ENCODE measurements at places on chromosomes 4 and X.
A peak's percentile ranks its signal among the peaks of the same experiment; 100 is the strongest.

DNA sequence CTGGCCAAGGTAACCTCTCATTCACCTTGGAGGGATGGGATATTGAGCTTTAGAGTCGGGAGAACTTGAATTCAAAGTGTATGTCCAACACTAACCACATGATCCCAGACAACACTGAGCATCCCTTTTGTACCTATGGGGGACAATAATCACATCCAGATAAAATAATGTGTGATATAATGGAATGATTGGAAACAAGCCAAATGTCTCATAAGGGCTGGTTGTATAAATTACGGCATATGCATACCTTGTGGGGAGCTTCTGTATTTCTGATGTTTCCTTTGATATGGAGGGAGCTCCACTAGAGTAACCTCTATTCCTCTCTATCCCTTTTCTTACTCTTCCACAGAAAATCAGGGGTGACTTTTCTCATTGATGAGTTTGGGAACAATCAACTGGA, 40.7 kb upstream of the LDB2 start:
- DNase-seq, result no peak

DNA sequence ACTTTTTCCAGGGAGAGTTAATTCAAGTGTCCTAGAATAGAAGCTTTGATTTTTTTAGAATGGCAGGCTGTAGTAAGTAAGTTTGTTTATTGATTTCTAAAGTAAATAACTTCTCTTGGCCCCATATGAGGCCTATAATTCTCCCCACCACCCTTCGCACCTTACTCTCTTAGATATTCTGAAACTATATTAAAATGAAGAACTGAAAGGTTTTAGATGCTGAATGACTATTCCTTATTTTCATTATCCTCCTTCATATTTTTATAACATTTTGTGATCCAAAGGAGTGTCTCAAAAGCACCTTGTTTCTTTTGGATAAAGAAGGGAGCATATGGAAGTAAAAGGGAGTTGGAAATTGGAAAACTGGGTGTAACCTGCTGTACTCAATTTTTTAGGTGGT, 70.3 kb downstream of the IRS4 start:
- DNase-seq, result no peak

DNA sequence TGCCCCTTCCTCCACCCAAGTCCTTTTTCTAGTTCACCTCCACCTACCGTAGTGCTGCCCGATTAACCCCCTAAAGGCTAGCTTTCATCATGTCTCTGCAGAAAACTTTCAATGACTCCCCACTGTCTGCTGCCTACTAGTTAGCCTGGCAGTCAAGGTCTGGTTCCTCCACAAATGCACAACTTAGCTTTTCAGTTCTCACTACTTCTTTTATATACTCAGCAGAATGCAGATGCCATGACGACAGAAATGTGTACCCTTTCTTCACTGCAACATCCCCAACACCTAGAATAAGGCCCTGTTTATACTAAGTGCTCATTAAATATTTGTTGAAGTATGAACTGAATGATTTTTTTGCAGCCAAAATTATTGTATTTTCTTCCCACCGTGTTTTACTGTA, 30.9 kb upstream of the RASGEF1B start:
- no peak for DNase-seq

- DNase-seq, result no peak
Observed at GRCh38 chr4:97762115-97762512, 381.2 kb downstream of the STPG2 start.

DNA sequence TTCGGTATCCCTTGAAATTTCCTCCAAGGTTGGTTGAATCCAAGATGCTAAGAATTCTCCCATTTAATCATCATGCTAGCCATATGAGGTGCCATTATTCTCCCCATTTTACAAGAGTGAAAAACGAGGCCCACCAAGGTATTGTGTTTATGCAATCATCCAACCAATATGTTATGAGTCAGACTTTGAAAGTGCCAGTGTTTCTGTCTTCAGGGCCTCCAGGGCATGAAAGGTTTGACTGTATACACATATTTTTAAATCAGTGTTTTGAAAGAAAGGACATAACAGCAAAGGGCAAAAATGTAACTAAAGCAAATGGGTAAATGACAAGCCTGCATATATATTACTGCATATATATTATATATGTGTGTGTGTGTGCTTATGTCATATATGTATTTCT, 541.2 kb upstream of the SMIM31 start:
- peak; percentile 53 for DNase-seq

DNA sequence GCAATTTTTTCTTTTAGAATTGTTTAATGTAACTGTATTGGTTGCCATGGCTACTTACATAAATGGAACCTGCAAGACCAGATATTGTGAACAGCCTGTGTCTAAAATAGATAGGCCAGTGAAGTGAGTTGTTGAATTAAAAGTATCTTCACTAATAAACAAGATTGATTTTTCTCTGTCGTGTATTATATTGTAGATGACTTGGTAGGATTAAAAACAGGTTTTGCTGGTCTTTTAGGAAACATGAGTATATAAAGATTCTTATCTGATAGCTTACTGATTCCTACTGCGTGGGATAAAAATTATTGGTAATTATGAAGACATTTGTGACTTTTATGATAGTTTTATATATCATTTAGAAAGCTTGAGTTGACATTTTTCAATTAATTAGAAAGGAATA, 162.1 kb downstream of the KDM6A start:
- DNase-seq, result no peak

GRCh38 chr4:129453524-129454200, 357.7 kb downstream of the C4orf33 start:
- DNase-seq, result no peak

DNA sequence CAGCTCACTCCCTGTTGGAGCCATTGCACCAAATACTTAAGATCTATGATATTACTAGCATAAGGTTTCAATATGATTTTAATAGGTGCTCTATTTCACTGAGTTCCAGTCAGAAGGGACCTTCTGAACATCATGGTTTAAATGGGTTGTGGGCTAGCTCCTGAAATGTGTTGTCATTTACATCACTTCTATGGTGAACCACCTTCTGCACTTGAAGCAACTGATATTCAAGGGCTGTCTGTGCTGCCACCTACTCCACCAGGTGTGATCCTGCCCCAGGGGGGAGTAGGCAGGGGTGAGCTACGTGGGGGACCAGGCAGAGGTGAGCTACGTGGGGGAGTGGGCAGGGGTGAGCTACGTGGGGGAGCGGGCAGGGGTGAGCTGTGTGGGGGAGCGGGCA, 35.2 kb downstream of the RNF175 start:
- no peak for DNase-seq

DNA sequence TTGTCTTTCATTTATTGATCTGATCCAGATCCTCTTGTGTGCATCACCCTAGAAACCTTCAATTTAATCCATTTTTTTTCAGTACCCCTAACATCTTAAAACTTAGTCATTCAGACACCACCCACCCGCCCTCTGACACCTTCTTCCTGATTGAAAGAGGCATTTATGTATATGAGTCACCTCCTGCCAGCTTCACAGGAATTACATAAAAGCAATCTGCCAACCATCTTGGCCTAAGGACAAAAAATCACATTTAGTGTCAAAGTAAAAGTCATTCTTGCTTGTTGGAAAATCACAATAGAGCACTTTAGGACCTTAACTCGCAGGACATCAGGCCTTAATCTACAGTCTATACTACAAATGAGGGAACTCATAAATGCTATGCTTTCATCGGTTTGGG, 52.1 kb downstream of the NDST3 start:
- DNase-seq, result peak; percentile 56

DNA sequence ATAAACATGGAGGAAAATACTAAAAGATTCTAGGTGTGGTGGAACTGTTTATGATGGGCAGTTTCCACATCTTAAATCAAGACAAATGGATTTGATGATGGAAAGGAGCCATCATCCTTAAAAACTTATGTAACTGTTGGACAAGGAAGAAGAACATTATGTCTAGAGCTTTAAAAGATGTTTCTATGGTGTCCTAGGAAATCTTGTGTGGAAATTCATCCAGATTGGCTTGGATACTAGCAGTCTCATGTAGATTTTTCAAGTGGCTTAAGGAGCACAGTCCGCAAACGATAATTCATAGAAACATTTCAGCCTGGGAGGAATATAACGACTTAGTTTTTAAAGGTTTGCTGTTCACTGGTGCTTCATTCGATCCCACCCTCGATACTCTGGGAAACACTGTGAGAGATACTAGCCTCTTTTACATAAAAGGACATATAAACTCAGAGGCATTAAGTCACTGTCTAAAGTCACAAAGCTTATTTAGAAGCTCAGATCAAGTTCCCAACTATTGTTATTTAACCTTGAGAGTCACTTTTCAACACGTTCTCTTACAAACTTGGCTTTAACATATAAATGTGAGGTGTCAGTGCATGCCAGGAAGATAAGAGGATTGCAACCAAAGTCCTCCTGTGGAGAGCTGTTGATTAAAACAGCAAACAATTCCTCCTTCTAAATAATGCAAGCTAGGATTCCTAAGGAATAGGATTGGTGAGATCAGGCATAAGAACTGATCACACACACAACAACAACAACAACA, 135.7 kb upstream of the SCML1 start:
- DNase-seq, result no peak

DNA sequence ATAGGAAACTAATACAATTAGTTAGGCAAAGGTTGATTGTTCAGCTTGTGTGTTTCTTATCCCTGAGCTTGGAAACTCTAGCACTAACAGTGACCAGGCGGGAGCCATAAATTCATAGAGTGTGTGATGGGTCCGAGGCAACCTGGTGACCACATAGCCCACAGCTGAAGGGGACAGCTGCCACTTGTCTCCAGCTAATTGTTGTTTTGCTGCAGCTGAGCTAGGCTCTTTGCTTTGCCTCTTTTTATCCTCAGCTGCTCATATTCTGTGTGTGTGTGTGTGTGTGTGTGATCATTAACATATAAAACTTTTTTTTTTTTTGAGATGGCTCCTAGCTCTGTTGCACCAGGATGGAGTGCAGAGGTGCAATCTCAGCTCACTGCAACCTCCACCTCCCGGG, 53.2 kb downstream of the DOCK11 start:
- DNase-seq, result no peak

DNA sequence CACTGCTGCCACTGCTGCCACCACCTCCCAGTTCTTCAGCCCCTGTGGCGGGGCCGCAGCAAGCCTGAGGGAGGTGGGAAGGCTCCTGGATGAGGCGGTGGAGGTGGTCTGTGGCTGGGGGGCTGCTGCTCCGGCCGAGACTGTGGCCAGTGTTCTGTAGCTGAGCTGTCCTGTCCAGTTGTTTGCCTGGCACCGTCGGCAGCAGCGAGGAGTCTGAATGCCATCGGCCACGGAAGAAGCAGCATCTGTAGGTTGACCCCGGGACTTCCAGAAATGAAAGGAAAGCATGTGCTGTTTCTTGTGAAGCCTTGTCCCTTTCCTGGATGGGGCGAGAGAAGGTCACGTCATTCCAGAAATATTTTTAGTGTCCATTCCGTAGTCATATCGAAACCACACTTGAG, 3.3 kb downstream of the C4orf54 start:
- no peak for DNase-seq

DNA sequence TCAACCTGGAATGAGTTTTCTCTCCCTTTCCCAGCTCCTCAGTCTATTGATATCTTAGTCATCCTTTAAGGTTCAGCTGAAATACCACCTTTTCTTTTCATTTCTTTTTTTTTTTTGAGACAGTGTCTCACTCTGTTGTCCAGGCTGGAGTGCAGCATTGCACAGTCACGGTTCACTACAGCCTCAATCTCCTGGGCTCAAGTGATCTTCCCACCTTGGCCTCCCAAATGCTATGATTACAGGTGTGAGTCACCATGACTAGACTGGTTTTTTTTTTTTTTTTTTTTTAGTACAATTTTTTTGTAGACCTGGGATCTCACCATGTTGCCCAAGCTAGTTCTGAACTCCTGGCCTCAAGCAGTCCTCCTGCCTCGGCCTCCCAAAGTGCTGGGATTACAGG, 28.9 kb downstream of the AFF1 start:
- DNase-seq, result peak; percentile 58

DNA sequence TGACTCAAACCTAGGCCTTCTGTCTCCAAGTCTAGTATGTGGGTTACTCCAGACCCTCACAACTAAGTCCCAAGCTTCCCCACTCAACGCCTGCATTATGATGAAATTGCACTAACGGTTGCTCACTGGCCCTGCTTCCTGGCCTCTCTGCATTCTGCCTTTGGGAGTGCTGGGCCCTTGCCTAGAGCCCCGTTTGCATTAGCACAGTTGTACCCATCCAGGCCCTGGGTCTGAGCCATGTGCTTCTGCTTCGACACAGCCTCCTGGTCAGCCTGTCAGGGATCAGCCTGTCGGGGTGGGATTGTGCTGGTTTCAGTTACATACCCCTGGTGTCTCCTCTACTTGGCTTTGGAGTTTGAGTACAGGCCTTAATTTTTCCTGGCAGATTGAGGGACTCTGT, 58.4 kb downstream of the DCUN1D4 start:
- DNase-seq, result no peak

- no peak for DNase-seq
Observed at GRCh38 chr4:72969976-72970375, 99.5 kb downstream of the COX18 start.

- no peak for DNase-seq
Observed at GRCh38 chrX:106987488-106987887, 12.5 kb downstream of the MORC4 start.

- no peak for DNase-seq
Observed at GRCh38 chr4:8745826-8746225, 125.8 kb downstream of the HMX1 start.

GRCh38 chr4:28256295-28256694, 1395.7 kb downstream of the STIM2 start:
- DNase-seq, result no peak

DNA sequence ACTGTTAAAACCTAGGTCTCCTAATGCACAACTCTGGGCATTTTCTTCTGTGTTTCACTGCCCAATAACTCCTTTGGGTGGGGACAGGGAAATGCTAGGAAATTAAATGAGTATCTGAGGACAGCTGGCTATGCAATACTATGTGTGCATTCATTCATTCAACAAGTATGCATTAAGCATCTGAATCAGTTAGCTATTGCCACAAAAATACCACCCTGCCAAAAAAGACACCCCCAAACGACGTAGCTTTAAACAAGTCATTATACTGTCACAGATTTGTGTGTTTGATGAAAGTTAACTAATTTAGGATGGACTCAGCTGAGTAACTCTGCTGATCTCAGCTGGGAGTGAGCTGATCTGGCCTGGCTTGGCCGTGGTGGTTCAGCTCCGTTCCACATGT, 29.8 kb upstream of the PTCHD1 start:
- DNase-seq, result no peak

DNA sequence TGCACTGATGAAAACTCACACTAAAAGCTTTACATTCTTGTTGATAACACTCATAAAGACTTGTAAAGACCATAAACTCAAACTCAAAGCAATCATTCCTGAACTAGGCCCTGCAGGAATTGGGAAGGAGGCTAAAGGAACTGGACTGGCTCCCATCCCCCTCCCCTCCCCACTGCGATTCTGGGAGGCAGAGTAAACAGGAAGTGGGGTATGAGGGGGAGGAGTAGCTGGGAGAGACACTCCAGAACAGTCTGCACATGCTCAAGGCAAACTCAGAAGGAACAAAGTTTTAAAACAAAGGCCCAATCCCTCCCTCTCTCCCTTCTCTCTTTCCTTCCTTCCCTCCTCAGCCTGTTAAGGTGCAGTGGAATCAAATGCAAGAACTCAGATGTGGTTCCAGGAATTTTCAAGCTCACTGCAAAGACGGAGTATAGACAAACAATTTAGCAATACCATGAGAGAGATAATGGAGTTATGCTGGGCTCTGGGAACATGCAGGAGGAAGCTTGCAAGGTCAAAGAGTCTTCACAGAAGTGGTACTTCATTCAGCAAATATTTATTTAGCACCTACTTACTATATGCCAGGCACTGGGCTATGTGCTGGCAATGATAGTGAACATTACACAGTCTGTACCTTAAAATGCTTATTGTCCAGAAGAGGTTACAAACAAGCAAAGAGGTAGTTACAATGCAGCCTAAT, 15.9 kb downstream of the MID1IP1 start:
- no peak for DNase-seq

- peak; percentile 48 for DNase-seq
Observed at GRCh38 chrX:136768469-136769084, 12.2 kb downstream of the ARHGEF6 start.
